ENCODE measurements at places on chromosomes 13 and 19.

GRCh38 chr13:110448677-110449076, 112.8 kb downstream of the RAB20 start:
- no peak for DNase-seq

DNA sequence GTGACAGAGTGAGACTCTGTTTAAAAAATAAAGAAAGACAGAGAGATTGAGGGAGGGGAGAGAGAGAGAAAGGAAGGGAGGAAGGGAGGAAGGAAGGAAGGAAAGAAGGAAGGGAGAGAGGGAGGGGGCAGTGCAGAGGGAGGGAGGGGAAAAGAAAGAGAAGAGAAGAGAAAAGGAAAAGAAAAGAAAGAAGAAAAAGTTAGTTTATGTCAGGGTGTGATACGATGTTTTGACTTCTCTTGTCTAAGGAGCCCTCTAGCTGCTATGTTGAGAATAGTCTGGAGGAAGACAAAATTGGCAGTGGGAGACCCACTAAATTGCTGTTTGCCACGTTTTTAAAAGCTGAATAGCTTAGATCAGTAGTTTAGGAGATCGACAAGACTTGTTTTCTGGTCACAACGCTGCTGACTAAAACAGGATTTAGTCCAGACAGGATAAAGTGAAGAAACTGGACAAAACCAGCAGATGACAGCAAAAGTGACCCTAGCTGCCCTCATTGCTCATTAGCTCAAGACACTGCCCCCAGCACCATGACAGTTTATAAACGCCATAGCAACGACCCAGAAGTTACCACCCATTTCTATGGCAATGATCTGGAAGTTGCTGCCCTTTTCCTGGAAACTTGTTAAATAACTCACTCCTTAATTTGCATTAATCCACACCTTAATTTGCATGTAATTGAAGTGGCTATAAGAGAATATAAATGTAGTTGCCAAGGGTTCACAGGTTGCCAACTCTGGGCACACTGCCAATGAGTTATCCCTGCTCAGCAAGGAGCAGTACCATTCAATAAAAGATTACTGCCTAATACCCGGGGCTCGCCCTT, 11.1 kb downstream of the TEX101 start:
- DNase-seq = no peak

- no peak for DNase-seq
Observed at GRCh38 chr13:111114362-111115060, 599 bp upstream of the ARHGEF7 start.

DNA sequence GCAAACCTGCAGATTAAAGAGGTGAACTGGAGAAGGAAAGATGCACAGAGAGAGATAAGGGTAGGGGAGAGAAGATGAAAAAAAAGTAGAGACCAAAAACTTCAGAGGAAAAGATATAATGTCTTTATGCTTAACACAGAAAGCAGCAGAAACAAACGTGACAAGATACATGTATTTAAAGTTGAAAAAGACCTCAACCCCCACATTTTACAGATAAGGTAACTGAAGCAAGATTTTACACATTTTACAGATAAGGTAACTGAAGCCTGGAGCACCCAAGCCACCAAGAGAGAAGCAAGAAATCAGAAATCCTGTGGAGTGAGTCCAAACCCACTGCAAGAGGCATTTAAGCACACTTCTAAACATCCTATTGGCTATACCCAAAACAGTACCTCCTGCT, 185.3 kb downstream of the TBC1D4 start:
- no peak for DNase-seq

DNA sequence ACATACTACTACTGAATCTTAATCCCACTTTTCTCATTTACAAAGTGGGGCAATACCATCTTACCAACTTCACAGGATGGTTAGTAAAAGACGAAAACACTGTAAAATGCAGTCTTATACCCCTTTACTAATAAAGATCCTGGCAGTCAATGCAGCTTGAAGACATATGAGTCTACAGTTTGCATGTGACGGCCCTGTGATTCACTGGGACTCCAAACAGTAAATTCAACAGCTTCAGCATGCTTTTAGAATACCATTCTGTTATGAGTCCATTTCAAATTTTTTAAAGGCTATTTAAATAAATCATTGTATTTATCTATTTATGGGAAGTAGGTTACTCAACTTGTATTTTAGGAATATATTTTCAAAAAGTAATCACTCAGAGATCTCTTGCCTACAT, 629.1 kb downstream of the LIG4 start:
- no peak for DNase-seq

- DNase-seq = no peak
Observed at GRCh38 chr13:28705461-28706083, 13.2 kb downstream of the SLC46A3 start.

DNA sequence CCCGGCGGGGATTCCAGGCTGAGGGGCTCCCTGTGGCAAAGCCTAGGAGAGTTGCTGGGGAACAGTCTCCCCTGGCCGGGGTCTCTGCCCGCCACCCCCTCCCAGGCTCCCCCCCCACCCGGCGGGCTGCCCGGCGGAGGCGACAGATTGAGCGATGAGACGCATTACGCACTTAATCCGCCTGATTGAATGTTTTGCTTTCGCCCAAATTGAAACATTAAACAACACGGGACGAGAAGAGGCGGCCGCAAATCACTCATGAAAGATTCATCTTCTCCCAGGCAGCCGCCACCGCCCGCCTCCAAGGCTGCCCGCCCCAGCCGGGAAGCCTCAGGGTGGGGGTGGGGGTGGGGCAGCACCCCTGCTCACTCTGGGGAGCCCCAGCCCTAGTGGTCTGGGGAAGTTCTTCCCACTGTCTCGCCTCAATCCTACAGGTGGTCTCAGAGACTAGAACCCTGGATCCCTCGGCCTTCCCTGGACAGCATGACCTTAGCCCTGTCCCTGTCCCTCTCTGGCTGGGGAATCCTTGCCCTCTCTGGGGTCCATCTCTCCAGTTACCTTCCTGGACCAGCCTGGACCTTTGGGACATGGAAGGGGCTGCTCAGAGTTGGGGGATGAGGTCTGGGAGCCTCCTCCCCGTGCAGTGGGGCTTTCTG, 7.6 kb upstream of the ERFL start:
- no peak for DNase-seq

- DNase-seq = no peak
Observed at GRCh38 chr13:46521921-46522747, 30.8 kb upstream of the LRCH1 start.

All from GM18507 (cell line).